ENCODE measurements at places on chromosomes 5 and 9.
A peak's percentile ranks its signal among the peaks of the same experiment; 100 is the strongest.

- DNase-seq, result no peak
Measured at GRCh38 chr9:133995012-133995896, 3.1 kb upstream of the VAV2 start.

DNA sequence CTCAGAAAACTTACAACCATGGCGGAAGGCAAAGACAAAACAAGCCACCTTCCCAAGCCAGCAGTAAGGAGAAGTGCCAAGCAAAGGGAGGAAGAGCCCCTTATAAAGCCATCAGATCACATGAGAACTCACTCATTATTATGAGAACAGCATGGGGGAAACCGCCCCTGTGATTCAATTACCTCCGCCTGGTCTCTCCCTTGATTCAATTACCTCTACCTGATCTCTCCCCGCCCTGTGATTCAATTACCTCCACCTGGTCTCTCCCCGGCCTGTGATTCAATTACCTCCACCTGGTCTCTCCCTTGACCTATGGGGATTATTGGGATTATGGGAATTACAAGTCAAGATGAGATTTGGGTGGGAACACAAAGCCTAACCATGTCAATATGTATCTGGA lies 467.3 kb upstream of the FTMT start:
- no peak for DNase-seq

GRCh38 chr5:138439477-138440158 lies 761 bp downstream of the REEP2 start:
- no peak for DNase-seq

- DNase-seq, result no peak
Measured at GRCh38 chr5:38595132-38595745, 38.8 kb upstream of the LIFR start.

DNA sequence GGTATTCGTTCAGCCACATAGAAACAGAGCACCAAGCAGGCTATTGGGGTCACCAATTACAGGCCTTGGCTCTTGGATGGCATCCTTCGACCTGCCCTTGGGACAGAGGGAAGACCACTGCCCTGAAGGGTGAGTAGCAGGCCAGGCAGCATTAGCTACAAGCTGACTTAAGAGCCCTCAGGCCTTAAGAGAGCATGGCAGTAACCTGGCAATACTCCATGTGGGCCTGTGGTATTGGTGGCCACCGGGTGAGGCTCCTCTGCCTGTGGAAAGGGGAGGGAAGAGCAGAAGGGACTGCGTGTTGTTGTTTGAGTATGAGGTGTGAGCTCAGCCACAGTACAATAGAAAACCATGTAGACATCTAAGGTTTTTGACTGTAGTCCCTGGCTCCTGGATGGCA lies 170.6 kb downstream of the MCTP1 start:
- DNase-seq, result no peak

- no peak for DNase-seq
Measured at GRCh38 chr5:169563369-169563768, 20.2 kb upstream of the SPDL1 start.

GRCh38 chr5:110785356-110785755 lies 46.5 kb downstream of the SLC25A46 start:
- no peak for DNase-seq

- peak; percentile 87 for DNase-seq
Measured at GRCh38 chr5:6765612-6766525, 52.6 kb downstream of the TENT4A start.

DNA sequence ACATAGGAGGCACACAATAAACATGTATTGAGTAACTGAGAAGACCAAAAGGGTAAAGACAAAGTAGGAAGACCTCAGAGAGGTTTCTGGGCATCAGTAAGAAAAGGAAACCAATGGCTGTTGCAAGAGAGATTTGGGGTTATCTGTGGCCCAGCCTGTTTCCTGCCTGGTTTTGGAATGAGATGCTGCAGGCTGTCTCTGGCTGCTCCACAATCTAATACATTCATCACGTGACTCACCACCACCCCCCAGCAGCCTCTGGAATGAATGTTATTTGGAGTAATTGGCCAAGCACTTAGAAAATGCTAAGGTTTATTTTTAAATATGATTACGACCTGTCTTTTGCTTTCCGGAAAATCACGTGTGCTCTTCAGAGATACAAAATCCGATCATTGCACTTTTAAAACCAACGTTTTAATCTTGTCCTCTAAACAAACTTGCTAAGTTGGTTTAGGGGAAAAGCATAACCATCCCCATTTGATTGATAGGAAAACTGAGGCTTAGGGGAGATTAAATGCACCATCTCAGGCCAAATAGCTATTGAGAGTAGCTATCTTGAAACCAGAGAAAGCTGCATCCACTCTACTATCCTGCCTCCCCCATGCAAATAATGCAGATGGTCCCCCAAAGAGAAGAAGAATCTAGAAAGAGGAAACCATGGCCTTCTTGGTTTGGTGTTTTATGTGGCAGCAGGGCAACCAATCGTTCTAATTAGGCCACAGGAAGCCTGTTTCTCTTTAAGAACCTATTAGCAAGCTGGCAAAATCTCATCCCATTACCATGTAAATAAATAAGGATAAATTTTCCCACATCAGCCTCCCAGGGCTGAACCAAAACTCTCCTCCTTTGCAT lies 151.8 kb upstream of the ADRA1B start:
- no peak for DNase-seq

DNA sequence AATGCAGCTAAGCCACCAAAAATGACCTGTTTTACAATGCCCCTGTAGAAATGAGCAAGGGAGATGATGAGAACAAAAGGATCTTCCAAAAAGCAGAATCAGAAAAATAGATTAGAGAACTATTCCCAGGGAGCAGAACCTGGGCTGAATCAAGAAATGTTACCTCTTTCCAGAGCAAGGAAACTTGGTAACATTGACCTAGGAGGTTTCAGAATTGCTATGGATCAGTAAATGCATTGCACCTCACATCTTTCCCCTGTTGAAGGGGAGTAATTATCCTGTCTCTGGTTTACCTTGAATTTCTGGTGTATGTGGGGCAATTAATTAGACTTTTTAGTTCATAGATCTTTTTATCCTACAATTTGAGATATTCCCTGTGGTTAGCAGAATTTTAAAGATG lies 151.2 kb upstream of the RAI14 start:
- DNase-seq, result no peak

DNA sequence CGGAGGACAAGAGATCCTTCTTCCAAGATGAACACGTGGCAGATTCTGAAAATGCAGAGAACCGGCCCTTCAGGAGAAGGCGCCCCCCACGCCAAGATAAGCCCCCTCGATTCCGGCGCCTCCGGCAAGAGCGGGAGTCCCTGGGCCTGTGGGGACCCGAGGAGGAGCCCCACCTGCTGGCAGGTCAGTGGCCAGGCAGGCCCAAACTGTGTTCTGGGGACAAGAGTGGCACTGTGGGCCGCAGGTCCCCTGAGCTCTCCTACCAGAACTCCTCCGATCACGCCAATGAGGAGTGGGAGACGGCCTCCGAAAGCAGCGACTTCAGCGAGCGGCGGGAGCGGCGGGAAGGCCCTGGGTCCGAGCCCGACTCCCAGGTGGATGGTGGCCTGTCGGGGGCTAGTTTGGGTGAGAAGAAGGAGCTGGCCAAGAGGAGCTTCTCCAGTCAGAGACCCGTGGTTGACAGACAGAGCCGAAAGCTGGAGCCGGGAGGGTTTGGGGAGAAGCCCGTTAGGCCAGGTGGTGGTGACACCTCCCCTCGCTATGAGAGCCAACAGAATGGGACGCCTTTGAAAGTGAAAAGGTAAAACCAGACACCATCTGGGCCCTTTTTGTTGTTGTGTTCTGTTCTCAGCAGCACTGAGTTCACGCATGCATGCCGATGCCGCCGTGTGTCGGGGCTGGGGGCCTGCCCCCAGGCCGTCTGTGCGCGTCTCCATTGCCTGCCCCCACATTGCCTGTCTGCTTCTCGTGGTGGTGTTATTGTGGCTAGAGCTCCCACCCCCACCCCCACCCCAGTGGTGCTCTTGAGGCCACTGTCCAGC lies 26.6 kb upstream of the POMT1 start:
- peak; percentile 47 for DNase-seq

- no peak for DNase-seq
Measured at GRCh38 chr9:88586452-88586851, 51.5 kb downstream of the NXNL2 start.

DNA sequence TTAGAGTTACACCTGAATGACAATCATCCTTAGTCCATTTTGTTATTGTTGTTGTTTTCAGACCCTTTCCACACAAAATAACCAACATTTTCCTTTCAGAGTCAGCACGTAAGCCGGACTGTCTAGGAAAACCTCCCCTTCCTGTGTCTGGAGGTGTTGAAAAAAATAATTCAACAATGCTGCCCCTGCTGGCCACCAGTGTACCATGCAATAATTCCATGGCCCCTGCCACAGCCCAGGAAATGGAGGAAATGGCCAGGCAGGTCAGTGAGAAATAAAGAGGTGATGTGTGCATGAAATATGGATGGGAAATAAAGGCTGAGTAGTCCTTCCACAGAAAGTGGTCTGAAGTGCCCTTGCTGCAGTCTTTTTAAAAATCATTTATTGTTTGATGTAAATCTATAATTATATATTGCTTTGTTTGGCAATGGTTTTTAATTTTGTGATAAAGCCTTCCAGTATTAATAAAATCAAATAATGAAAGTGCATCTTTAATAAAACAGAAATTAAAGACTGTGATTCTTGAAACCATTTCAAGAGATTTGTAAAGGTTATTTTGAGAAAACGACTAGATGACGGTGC lies 152.8 kb upstream of the PAPPA start:
- no peak for DNase-seq

DNA sequence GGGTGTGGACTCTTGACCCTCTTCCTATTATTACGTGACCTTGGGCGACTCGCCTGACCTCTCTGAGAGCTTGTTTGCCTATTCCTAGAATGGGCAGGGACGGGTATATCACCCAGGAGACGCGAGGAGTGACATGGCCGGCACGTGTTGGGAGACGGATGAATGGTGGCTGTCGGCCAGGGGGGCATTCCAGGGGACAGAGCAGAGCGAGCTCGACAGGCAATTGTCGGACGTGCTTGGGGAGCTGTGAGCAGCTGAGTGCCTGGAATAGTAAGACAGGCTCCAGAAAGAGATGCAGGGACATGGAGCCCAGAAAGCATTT lies 29.3 kb upstream of the UNC5A start:
- peak; percentile 78 for DNase-seq

DNA sequence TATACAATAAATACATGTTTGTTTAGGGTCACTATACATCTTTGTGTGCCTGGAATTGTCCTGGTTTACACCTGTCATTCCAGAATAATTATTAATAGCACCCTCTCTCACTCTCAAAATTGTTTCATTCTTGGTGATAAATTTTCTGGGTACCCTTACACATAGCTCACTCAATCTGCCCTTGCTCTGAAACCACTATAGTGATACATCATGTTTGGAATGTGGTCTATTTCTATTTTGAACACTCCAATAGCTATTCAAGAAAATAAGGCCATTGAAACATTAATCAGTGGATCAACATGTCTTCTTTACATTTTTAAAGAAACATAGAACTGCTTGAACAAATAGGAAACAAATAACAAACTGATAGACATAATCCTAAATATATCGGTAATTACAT lies 158.7 kb downstream of the ARRDC3 start:
- DNase-seq, result no peak

DNA sequence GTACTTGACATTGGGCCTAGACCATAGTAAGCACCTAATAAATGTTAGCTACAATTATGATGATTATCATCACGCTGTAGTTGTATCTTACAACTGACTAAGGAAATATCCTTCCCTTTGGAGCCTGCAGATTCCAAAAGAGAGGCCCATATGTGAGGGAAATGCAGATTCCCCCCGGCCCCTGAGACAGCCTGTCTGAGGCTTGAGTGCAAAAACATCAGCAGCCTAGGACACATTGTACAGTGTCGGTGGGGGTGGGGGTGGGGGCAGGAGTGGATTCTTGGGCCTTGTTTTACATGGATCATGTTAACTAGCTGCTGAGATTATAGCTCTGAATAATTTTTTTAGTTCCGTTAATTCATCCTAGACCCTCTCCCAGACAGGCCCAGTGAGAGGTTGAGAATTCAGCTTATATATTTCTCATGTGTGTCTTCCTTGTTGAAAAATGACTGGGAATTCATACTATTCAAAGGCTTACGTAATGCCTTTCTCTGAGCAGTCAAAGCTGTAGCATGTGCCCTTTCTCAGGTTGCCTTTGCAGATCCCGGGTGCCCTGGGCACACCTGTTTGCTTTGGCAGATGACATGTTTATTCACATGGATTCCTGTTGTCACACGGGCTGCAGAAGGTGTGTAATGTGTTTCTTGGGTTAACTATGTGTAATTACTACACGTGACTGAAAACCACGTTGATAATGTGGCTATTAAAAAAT lies 262.8 kb downstream of the NR3C1 start:
- no peak for DNase-seq

- DNase-seq, result no peak
Measured at GRCh38 chr5:39080168-39080567, 6.0 kb upstream of the RICTOR start.

DNA sequence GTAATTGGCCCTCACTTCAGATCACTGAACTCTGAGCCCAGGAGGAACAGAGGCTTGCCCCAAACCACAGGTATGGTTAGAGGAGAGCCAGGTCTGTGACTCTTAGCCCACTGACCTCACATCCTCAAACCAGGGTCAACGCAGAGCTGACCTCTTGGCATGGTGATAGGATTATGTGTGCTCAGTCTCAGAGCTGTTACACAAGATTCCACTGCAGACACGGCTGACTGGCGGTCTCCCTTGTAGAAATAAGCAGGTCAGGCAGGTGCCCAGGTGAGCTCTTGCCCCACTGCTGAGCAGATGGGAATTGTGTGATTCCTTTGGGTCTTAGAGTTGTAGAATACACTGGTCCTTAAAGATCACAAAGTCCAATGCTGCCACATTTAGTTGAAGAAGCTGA lies 66.0 kb upstream of the PITX1 start:
- DNase-seq, result peak; percentile 55

DNA sequence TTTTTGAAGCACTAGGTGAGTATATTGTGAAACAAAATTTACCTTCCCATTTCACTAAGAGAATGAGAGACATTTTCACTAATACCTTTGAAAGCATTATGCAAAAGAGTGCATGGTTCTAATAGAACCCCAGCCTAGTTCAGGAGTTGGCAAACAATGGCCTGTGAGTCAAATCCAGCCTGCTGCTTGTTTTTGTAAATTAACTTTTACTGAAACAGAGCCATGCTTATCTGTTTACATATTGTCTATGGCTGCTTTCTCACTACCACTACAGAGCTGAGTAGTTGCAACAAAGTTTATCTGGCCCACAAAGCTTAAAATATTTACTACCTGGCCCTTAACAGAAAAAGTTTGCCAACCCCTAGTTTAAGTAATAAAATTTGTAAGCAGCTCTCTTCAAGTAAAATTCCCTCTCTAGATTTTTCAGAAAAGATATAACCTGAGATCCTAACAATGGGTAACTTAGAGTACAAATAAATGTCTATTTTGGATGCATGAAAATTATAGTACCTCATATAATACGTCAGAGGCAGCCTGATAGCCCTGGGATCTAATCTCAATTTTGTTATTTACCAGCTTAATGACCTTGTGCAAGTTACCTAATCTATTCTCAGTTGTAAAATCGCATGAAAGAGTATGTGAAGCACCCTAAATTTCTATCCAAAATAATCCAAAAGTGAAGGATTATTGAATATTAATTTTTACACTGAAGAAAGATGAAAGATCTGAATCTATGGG lies 50.7 kb upstream of the ARL15 start:
- no peak for DNase-seq
